CD4-positive, alpha-beta T cell treated with Interleukin-6 at 100 ng/mL for 8 hours (primary cell): ENCODE measurements at places on chromosomes 7 and 10.

GRCh38 chr7:24406053-24406788 lies 122.2 kb downstream of the NPY start:
- no peak for DNase-seq

DNA sequence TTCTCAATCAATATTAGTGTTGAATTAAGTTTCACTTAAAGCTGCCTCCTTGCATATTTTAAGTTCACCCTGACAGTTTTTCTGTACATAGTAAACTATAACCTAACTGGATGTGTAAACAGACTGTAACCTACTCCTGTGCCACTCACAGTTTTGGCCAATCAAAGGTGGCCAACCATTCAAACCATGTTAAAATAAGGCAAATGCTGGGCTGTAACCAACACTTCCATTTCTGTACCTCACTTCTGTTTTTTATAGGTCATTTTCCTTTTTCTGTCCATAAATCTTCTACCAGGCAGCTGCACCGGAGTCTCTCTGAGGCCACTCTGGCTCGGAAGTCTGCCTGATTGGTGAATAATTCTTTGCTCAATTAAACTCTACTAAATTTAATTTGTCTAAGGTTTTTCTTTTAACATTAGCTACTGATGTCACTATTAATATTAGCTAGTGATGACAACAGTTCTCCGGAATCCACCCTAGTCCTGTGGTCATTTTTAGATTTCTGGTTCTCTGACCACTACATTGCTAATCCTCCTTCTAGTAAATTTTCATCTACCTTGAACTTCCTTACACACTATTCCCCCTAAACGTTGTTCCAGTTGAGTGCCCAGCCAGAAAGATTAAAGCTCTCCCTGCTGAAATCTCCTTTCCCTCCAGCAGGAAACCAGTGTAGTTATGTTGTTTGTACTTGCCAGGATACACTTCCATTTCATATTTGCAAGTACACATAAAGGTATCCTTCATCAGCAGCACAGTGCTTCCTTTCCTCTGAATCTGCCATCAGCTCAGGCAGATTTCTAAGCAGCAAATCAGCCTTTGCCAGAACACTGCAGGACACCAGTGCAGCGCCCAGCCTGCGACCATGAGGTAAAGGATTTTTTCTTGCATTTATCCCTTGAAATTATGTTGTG lies 18.6 kb upstream of the IFIT2 start:
- no peak for DNase-seq

DNA sequence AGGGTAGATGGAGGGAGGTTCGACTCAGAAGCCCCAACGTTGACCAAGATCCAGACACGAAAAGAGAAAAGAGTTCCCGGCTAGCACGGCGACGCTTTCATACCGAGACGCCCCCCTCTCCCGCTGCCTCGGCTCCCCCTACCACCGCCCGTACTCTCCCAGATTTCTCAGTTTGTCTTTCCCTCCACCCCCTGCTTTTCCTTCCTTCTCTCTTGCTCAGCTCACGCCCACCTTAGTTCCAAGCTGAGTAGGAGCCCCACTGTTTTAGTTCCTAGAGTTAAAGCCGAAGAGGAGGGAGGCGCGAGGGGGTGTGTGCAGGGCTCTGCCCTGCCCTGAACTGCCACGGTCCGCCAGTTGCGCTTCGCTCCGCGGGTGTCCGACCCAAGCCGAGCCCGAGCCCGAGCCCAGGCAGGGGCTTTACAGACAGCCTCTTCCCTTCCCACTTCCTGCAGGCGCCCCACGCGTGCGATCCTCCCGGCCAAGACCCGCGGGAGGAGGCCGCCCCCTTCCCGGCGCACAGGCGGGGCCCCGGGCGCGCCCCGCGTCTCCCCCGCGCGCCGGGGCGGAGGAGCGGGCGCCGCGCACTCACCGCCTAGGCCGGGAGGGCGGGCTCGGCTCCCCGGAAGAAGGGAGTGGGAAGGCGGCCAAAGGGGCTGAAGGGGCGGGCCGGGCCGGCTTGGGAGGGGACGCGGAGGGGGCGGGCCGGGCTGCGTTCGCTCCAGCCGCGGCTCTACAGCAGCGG lies at the start of gene EPHB6:
Gene EPHB6, plus strand, starts transcription at position 705 of the 742 bp plus-strand sequence. CDS start 8,152 bp downstream, outside the sequence.
- peak; percentile 57 for DNase-seq

DNA sequence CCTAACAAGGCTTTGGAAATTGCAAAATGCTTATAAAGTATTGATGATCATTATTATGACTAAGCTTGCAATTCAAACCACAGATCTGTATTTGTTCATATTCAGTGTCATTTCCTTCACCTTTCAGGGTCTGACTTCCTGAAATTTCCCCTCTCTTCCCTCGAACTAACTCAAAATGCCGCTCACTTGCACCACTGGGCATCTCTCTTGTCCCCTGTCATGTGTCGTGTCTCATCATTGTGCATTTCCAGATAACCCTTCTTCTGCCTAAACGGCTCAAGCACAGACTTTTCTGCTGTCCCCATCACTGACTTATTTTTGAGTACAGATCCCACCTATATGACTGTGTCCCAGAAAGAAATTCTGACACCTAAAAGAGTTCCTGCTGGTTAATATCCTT lies 41.0 kb upstream of the CELF2 start:
- no peak for DNase-seq

DNA sequence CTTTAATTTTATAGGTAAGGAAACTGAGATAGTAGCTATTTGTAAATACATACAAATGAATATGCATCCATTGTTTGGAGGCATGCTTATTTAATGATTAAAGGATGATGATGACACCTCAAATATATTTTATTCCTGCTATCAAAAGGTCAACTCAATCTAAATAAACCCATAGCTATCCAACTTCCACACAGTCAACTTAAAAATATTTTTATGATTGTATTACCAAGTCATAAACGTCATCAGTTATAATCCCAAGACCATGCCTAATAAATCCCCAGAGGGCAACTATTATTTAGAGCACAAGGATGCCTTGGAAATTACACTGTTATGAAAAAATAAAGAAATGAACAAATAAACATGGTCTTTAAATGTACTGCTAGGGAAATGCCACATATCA lies 102.1 kb downstream of the MPP7 start:
- DNase-seq: no peak

- no peak for DNase-seq
Measured at GRCh38 chr7:22945584-22945983, 68.3 kb downstream of the HYCC1 start.

GRCh38 chr7:151429560-151430331 lies 10.2 kb downstream of the CRYGN start:
- peak; percentile 81 for DNase-seq

- no peak for DNase-seq
Measured at GRCh38 chr7:32078824-32079223, 8.6 kb upstream of the PDE1C start.

DNA sequence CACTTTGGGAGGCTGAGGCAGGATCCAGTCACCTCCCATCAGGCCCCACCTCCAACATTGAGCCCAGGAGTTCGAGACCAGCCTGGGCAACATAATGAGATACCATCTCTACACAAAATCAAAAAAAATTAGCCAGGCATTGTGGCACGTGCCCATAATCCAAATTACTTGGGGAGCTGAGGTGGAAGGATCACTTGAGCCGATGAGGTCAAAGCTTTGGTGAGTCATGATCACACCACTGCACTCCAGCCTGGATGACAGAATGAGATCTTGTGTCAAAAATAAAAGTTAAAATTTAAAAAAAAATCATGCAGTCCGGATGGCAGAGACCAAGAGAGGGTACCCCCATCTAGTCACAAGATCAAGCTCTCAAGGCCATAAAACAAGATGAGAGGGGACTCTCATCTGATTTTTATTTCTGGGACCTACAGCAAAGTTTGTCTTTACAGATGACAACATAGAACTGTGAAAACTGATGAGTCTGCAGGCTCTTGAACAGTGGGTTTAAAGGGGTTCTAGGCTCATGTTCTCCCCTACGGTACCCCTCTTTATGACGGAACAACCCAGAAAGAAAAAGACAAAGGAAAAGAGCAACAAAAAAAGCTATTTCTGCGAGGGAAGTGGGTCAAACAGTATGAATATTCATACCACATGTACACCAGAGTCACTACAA lies 28.9 kb upstream of the CREB3L2 start:
- DNase-seq: no peak

DNA sequence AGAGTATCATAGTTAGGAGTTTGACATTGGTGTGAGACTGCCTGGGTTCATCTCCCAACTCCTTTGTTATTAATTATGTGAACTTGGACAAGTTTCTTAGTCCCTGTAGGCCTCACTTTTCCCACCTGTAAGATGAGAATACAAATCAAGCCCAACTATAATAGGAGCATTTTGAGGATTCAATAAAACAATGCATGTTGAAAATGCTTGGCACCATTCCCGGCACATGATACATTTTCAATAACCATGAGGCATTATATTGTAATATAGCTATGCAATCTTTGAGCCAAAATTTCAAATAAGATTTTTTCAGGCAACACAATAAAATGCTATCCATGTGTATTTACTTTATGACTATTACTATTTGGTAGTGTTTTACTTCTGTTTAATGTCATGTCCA lies 229.0 kb upstream of the SP4 start:
- DNase-seq: no peak

DNA sequence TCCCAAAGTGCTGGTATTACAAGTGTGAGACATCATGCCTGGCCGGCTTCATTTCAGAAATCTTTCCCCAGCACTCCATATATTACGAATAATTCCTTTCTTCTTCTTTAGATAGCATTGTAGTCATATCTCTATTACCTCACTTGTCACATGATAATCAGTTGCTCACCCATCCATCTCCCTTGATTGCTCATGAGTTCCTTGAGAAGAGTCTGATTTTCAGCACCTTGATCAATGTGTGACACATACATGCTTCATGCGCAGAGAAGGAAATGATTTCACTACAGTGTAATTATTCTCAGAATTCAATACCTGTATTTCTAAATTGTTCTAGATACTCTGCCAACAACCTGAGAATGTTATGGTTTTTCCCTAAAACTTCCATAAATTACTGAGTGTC lies 26.7 kb upstream of the GGCT start:
- no peak for DNase-seq

- no peak for DNase-seq
Measured at GRCh38 chr10:133608855-133609254, 17.7 kb downstream of the FRG2B start.

- DNase-seq: no peak
Measured at GRCh38 chr7:45573661-45574415, at the start of gene ADCY1. TSS of gene ADCY1 (plus strand) at chr7:45574368. CDS start at chr7:45574544, 176 bp downstream.

DNA sequence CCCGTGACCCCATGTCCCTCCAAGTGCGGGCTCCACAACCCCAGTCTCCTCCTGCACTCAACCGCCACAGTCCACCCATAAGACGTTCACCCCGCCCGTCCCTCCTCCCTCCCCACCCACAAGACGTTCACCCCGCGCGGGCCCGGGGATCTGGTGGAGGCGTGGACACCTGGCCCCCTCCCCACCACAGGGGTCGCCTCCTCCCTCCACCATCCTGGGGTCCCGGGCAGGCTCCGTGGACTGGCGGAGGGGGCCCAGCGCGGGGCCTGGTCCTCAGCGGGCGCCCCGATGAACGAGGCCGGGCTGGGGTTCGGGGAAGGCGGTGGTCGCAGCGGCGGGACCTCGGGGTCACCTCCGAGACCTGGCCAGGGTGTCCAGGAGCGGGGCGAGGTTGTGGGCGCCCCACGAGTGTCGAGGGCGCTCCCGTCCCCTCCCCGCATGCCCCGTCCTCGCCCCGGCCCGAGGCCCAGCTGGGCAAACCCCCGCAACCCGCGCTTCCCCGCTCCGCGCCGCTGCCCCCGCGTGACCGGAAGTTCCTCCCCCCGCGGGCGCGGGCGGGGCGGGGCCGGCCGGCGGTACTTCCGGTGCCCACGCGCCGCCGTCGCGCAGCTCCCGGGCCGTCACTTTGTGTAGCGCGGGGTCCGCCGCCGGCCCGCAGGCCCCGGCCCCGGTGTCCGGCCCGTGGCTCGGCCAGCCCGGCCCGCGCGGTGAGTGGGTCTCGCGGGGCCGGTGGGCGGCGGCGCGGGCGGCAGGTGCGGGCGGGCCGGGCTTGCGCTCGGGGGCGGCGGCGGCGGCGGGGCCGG lies at the start of gene ZNF316:
Gene ZNF316, plus strand, starts transcription at position 578 of the 803 bp plus-strand sequence. CDS start 5,092 bp downstream, outside the sequence.
- peak; percentile 38 for DNase-seq

DNA sequence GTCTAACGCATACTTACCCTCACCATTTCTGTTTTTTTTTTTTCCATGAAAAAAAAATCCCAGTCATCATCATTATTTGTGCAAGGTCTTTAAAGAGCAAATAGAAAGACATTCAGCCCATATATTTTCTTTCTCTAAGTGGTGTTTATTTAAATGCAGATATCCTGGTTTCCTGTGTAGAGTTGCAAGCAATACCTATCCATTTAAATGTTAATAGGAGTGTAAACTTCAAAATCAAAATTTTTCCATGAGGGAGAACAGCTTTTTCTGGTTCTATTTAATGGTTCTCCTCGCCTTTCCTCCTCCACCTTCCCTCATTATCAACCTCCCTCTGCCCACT lies 120.1 kb upstream of the AGK start:
- DNase-seq: no peak

DNA sequence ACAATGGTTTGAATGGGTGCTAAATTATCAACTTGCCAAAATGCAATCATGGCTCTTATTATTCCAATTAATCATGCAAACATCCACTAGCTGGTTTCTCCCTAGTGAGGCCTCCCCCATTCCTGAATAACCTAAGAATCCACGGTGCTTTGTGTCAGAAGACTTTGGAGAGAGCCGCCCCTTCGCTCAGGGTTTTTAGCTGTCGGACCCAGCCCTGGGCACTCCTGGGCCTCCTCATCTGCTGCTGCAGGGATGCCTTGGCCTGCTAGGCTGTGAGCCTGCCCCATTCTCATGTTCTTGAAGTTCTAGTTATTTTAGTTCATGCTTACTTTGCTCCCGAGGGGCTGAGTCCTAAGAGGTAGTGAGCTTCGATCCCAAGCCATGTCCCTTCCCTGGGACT lies 34.1 kb upstream of the SFRP5 start:
- DNase-seq: no peak

GRCh38 chr10:105956550-105956949 lies 1208.0 kb downstream of the SORCS1 start:
- no peak for DNase-seq

- DNase-seq: no peak
Measured at GRCh38 chr7:57867884-57868701, 418.1 kb downstream of the ZNF716 start.

DNA sequence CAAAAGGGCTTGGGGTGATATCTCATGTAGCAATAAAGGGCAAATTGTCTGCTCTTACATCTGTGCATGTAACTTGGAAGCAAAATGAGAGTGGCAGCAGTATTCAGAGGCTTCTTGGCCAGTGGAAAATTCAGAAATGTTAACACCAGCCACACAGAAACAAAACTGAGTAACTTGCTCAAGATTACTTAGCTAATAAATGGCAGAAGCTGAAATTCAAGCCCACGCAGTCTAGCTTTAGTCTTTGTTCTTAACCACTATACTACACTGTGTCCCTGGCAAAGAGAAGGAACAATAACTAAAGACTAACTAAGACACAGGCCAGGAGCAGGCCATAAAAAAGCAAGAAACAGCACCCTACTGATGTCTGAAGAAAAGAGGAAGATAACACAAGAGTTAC lies 185.9 kb upstream of the ASAH2 start:
- DNase-seq: no peak

GRCh38 chr7:142671506-142671905 lies 77.8 kb upstream of the PRSS1 start:
- DNase-seq: no peak
